Activated CD4-positive, alpha-beta T cell treated with anti-CD3 and anti-CD28 coated beads, Interleukin-2, amount 10 ng/mL, durations not matched to agents 7 days and 5 days (primary cell): ENCODE measurements at places on chromosomes 4 and X. TPM values are rescaled to one million over a fixed set of nuclear protein-coding genes. Genes with fewer than 3 reads are reported as not detected.

DNA sequence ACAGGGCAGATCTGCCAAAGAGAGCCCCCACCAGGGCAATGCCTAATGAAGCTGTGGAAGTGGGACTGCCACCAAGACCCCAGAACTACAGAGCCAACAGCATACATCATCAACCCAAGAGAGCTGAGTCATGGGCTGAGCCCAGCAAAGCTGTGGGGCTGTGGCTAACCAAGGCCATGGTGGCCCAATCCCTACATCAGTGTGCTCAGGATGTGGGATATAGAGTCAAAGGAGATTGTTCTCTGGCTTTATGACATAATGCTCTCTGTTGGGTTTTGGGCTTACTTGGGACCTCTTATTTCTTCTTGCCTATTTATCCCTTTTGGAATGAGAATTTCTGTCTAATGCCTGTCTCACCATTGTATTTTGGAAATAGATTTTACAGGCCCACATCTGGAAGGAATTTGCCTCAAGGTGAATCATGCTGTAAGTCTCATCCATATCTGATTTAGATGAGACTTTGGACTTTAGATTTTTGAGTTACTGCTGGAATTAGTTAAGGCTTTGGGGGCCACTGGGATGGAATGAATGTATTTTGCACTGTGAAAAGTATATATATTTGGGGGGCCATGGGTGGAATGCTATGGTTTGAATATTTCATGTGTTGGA, 5.4 kb upstream of the PRDM5 start:
- no peak overlapping the region for H3K4me3 ChIP-seq
- H3K27me3 ChIP-seq, result peaks cover 36% of the 10 kb centered on the region
- no peak for DNase-seq
- peaks cover 3% of the 10 kb centered on the region for H3K4me1 ChIP-seq
- H3K36me3 ChIP-seq, result no peaks in the 10 kb centered on the region

AWAT2 gene
- not detected for total RNA-seq

GRCh38 chr4:41963105-41963504, 18.5 kb upstream of the DCAF4L1 start:
- no peak overlapping the region for H3K27ac ChIP-seq
- no peaks in the 10 kb centered on the region for H3K4me1 ChIP-seq
- no peaks in the 10 kb centered on the region for H3K27me3 ChIP-seq
- DNase-seq, result peak; percentile 41
- peaks cover 8% of the 10 kb centered on the region for H3K36me3 ChIP-seq

- DNase-seq, result no peak
- H3K36me3 ChIP-seq, result peaks cover 62% of the 10 kb centered on the region
These were observed 30.0 kb downstream of the WDR1 start for GRCh38 chr4:10086506-10087120.

DNA sequence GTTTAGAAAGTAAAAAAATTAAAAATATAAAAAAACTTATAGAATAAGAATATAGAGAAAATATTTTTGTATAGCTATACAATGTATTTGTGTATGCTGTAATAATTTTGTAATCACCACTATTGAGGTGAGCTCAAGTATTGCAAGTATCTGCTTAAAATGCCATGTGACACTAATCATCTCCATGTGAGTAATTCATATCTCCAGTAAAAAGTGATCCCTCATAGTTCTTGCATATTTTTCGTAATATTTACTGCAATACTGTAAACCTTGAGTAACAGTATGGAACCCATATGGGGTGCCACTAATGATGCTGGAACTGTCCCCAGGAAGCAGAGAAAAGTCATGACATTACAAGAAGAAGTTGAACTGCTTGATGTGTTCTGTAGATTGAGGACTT, 43.2 kb upstream of the HUWE1 start:
- no peaks in the 10 kb centered on the region for H3K27me3 ChIP-seq
- H3K27ac ChIP-seq, result no peak overlapping the region
- no peak overlapping the region for H3K4me3 ChIP-seq
- H3K4me1 ChIP-seq, result peaks cover 47% of the 10 kb centered on the region

- H3K4me3 ChIP-seq, result no peak overlapping the region
- no peaks in the 10 kb centered on the region for H3K4me1 ChIP-seq
- H3K27me3 ChIP-seq, result no peaks in the 10 kb centered on the region
- no peak overlapping the region for H3K27ac ChIP-seq
- DNase-seq, result no peak
These were observed 72.3 kb downstream of the SOX3 start for GRCh38 chrX:140432346-140433175.

DNA sequence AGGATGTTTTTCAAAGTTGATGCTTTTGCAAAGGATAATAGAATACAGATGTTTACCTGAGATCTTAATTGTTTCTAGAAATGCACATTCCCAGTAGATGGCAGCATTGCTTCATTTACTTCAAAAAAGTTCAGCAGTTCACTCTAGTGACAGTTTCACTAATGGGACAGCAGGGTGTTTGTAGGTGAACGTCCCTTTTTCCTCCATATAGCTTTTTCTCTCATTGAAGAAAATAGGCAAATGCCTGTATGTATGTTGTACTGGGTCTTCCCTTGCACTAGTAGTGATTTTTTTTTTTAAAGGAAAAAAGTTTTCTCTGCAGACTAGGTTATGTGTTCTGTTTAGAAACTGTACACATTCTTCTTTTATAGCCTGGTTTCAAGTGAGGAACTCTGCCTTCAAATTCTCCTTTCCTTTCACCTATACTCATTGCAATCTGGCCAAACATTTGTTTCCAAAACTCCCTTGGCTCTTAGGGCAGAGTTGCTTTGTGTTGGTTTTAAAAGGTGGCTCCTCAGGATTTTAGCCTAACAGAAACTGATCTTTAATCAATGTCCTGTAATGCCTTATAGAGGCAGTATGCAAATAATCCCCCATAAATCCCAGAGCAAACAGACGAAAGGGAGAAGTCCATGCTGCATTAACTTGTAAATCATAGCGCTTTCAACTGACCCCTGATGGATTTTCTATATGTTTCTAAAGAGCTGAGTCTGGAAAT, 86.3 kb downstream of the EGF start:
- peaks cover 6% of the 10 kb centered on the region for H3K27me3 ChIP-seq
- peaks cover 25% of the 10 kb centered on the region for H3K4me1 ChIP-seq
- DNase-seq, result peak; percentile 70
- H3K4me3 ChIP-seq, result no peak overlapping the region
- no peak overlapping the region for H3K27ac ChIP-seq
- H3K36me3 ChIP-seq, result no peaks in the 10 kb centered on the region

- no peak overlapping the region for H3K27ac ChIP-seq
- H3K36me3 ChIP-seq, result no peaks in the 10 kb centered on the region
- H3K4me1 ChIP-seq, result no peaks in the 10 kb centered on the region
- no peak overlapping the region for H3K4me3 ChIP-seq
- no peaks in the 10 kb centered on the region for H3K27me3 ChIP-seq
These were observed 1068.5 kb downstream of the PCDH7 start for GRCh38 chr4:31788676-31789075.

GRCh38 chr4:114036426-114036825, 57.0 kb upstream of the ARSJ start:
- no peak for DNase-seq
- H3K36me3 ChIP-seq, result no peaks in the 10 kb centered on the region
- H3K27me3 ChIP-seq, result no peaks in the 10 kb centered on the region
- no peak overlapping the region for H3K27ac ChIP-seq
- peaks cover 8% of the 10 kb centered on the region for H3K4me1 ChIP-seq
- H3K4me3 ChIP-seq, result no peak overlapping the region

DNA sequence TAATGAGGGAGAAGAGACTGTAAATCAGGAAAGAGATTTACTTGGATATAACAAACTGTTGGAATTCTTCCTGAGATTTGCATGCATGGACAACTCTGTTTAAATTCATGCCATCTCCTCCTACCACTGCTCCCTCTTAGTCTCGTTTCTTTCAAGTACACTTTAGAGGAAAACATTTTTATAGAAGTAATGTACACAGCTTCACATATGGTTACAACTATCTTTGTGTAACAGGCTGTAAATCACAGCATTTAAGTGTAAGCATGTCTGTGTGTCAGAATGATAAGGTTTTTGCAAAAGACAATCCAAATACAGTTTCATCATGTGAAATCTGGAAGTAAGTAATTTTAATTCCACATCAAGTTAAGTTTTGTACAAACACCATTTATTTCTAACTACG, 21.5 kb upstream of the ENPEP start:
- H3K27ac ChIP-seq, result no peak overlapping the region
- no peaks in the 10 kb centered on the region for H3K4me1 ChIP-seq
- no peak overlapping the region for H3K4me3 ChIP-seq
- H3K36me3 ChIP-seq, result no peaks in the 10 kb centered on the region

TRIM61 gene
- 1.3 TPM for total RNA-seq

HHIP gene
- total RNA-seq, result not detected

GAGE12E gene
- total RNA-seq, result not detected

GRCh38 chrX:47607091-47607490, 12.6 kb downstream of the SYN1 start:
- no peak for DNase-seq
- peaks cover 6% of the 10 kb centered on the region for H3K4me1 ChIP-seq
- H3K27me3 ChIP-seq, result no peaks in the 10 kb centered on the region

PSAPL1 gene
- total RNA-seq, result not detected

CDKL5 gene
- 1.6 TPM for total RNA-seq

GRCh38 chr4:71198958-71199357, 139.9 kb upstream of the SLC4A4 start:
- no peak overlapping the region for H3K4me3 ChIP-seq
- DNase-seq, result peak; percentile 50
- H3K27me3 ChIP-seq, result peaks cover 17% of the 10 kb centered on the region
- peaks cover 17% of the 10 kb centered on the region for H3K4me1 ChIP-seq

DNA sequence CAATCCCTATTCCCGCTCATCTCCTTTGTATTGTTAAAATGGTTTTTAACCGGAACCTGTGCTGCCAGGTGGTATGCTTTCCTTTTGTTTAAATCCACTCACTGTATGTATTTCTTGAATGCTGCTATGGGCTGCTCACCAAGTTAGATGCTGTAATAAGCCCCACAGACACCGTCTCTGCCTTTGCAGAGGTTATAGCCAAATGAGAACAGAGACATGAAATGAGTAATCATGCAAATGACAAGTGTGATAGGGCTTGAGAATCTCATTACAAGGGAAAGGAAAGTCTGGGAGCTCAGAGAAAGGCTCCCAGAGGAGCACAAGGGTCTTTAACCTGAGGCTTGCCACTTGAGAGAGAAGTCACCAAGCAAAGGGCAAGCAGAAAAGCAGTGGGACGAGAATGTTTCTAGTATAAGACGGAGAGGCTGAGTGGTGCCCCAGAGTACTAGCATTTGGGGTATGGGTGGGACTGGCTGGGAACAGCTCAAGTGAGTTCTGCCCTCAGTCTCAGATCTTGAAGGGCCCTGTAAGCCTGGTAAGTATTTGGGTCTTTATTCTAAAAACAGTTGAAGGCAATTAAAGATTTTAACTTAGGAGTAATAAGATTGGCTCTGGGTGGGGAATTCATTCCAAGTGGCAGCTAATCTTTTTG, 110.8 kb upstream of the H2AZ1 start:
- H3K27me3 ChIP-seq, result peaks cover 3% of the 10 kb centered on the region
- H3K4me1 ChIP-seq, result no peaks in the 10 kb centered on the region
- no peak for DNase-seq
- H3K36me3 ChIP-seq, result no peaks in the 10 kb centered on the region
- no peak overlapping the region for H3K4me3 ChIP-seq

- H3K36me3 ChIP-seq, result peaks cover 47% of the 10 kb centered on the region
- peak overlapping the region; percentile 93 for H3K27ac ChIP-seq
- peaks cover 63% of the 10 kb centered on the region for H3K4me1 ChIP-seq
- H3K27me3 ChIP-seq, result no peaks in the 10 kb centered on the region
These were observed 4.4 kb downstream of the GPRIN3 start for GRCh38 chr4:89303177-89303576.

DNA sequence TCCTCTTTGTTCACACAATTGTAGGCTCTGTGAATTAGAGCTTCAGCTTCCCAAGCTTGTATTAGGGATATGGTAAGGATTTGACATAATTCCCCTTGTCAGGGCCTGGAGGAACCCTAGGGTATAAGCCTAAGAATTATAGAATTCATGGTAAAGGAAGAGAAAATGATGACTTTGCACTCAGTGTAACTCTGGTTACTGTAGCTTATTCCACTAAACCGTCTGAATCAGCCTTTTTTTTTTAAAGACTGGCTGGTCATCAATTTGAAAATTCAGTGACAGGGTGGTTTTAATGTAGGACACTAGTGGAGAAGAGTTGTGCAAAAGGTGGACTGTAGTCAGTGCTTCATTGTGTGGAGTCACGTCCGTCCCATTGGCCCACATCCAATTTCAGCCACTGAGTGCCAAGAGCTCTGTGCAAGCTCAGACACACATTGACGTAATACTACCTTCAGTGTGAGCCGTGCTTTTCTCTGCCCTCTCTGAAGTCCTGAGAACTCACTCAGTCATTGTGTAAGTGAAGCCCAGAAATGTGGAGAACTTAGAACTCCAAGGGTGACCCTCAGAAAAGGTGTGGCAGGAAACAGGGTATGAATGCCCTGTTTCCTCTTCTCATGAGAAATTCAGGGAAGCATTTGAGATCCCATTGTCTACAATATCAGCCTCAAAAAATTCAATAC, 449.8 kb downstream of the C4orf33 start:
- H3K4me3 ChIP-seq, result no peak overlapping the region

- peaks cover 29% of the 10 kb centered on the region for H3K27me3 ChIP-seq
- DNase-seq, result no peak
- H3K4me3 ChIP-seq, result no peak overlapping the region
- no peaks in the 10 kb centered on the region for H3K36me3 ChIP-seq
- H3K4me1 ChIP-seq, result no peaks in the 10 kb centered on the region
- no peak overlapping the region for H3K27ac ChIP-seq
These were observed 897 bp downstream of the PNMA6F start for GRCh38 chrX:153320555-153321184.

DNA sequence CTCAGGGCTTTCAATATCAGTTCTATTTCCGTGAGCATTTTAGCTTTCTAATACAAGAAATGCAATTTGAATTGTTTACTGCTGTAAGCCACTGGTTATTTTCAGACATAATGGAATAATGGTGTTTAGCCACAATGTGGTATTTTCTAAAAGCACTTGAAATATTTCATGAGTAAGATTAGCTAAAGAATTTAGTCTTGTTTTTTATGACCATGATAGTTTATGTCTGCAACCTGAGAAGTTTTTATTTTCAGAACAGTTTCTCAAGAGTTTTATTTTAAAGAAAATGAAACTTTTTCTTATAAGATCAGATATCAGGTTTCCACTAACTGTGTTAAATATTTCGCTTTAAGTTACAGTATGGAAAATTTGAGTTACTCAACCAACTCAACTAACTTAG, 60.2 kb downstream of the SLIT2 start:
- no peaks in the 10 kb centered on the region for H3K27me3 ChIP-seq
- no peak for DNase-seq
- H3K4me1 ChIP-seq, result no peaks in the 10 kb centered on the region
- H3K27ac ChIP-seq, result no peak overlapping the region
- H3K4me3 ChIP-seq, result no peak overlapping the region
- no peaks in the 10 kb centered on the region for H3K36me3 ChIP-seq

UGT2A1 gene
- not detected for total RNA-seq

DNA sequence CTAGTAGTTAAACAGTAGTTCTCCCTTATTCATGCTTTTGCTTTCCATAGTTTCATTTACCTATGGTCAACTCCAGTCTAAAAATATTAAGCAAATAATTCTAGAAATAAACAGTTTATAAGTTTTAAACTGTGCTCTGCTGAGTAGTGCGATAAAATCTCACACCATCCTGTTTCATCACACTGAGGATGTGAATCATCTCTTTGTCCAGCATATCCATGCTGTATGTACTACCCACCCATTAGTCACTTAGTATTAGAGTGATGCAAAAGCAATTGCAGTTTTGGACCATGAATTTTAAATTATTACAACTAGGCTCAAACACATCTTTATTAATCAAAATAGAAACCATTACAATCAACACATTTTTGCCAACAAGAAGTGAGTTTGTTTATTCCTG, 187.4 kb downstream of the TEX13C start:
- H3K27me3 ChIP-seq, result no peaks in the 10 kb centered on the region
- no peaks in the 10 kb centered on the region for H3K36me3 ChIP-seq
- DNase-seq, result no peak
- no peak overlapping the region for H3K4me3 ChIP-seq

GRCh38 chrX:74922922-74923543, 2.2 kb downstream of the NEXMIF start:
- peaks cover 20% of the 10 kb centered on the region for H3K27me3 ChIP-seq
- no peak for DNase-seq
- H3K4me1 ChIP-seq, result peaks cover 9% of the 10 kb centered on the region
- H3K27ac ChIP-seq, result no peak overlapping the region

BTC gene
- total RNA-seq, result not detected

CHRDL1 gene
- not detected for total RNA-seq
